ENCODE measurements at places on chromosomes 12 and 14.

DNA sequence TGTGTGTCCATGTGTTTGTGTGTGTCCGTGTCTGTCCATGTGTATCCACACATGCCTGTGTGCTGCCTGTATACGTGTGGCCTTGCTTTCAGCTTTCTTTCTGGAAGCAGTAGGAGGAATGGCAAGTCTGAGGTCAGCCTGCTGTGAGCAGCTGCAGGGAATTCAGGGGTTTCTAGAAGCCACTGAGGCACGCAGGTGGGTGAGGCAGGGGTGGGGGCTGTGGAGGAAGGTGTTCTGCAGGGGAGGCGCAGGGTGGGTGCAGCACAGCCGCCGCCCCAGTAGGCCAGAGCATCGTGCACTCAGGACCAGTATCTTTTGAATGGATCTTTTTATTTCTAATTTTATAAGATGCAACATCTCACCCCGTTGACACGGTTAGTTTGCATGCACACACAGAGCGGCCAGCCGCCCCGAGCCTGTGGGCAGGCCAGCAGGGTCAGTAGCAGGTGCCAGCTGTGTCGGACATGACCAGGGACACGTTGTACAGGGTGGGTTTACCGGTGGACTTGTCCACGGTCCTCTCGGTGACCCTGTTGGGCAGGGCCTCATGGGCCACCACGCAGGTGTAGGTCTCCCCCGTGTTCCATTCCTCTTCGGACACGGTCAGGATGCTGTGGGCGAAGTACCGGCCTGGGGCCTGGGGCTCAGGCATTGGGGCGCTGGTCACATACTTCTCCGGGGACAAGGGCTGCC is 327.7 kb downstream of the TMEM121 start:
- DNase-seq, result no peak

DNA sequence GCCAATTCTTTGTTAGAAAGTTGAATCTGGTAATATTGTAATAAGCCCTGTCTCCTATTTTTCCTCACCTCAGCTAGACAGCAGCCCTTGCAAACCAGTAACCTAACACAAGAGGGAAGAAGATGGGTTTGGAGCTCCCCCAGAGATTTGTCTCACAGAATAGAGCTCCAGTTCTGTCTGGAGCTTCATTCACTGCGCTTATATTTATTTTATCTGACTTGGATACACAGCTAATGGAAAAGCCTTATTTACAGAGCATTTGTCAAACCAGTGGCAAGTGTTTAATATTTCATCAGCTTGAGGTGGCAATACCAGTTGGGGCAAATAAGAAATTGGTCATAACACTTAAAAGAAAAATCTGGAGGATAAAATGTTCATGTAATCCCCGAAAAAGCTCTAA is 1094.0 kb downstream of the FSCB start:
- no peak for DNase-seq

DNA sequence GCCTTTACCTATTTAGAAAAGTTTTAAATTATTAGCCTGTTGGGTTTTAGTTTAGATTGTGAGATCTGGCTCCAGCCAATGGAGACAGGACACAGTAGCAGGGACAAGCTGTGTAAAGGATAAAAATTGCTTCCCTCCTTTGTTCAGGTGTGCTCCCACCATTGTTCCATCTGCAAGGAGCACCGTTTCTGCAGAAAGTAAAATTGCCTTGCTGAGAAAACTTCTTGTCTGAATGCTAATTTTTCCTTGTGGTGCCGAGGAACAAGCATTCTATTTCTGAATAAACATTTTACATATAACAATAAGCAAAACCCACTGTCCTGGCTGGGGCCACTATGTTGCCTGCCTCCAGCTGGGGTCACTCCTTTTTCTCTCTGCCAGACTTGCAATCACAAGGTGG is 72.7 kb upstream of the ZFP36L1 start:
- no peak for DNase-seq

GRCh38 chr12:132632521-132633228 is 14.1 kb downstream of the P2RX2 start:
- DNase-seq, result no peak

DNA sequence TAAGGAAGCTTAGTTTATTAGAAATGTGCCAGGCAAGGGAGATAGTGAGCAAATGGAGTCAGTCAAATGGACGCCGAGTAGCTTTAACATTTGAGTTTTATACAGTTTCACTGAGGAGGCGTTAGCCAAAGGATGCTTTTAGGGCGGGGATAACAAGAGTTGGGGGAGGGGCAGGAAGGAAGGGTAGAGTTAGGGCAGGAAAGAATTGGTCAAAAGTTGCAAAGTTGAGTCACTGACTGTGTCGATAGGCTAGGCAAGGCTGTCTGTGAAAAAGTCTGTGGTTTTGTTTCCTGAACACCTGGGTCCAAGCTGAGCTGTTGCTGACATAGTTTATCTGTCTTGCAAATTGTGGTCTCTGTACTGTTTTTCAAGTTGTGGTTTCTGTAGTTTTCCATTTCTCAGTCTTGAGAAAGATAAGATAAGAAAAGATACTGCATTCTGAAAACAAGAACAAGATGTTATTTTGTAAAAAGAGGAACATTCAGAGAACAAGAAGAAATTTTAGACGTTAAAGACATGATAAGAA is 62.6 kb upstream of the RESF1 start:
- peak; percentile 12 for DNase-seq

- no peak for DNase-seq
Observed at GRCh38 chr14:94474581-94475031, 1.4 kb downstream of the SERPINA9 start.

DNA sequence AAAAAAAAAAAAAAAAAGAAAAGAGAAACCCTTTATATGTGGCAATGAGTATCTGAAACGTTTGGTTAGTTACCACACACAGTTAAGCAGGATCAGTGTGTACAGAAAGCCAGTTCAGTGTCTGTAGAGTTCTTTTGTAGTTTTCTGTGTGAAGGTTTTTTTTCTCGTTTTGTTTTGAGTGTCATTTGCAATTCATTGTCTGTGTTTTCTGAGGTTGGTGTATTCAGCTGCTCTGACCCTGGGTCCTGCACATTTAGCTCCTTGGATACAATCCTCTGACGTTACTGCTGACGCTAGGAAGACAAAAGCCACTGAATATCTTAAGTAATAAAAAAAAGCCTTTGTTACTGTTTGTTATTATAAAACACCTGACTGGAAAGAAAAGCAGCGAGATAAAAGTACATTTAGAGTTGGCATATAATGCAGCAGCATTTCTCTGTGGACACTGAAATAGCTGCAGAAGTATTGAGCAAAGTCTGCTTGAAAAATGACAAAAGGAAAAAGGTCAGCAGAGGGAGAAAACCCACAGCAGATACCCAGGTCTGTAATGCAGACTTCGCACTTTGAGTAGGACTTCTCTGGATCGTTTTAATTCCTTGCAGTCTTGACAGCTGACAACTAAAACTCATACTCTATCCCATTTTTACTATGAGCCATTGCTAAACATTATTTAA is 89.0 kb downstream of the POLR3B start:
- DNase-seq, result no peak

DNA sequence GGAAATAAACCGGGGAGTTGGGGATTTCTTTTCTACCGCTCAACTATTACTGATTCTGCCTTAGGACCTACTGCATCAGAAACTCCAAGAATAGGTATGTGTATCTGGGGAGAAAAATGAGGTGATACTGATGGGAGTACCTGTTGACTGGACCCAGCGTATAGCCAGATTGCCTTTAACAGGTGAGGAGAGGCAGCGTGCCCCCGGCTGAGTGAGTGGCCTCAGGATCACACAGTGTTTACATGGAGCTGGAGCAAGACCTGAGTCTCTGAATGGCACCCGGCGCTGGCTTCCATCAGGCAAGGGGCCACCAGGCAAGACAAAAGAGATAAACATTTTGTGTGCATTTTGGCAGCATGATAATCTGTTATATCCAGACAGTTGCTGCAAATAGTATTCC is 496.2 kb downstream of the EGLN3 start:
- no peak for DNase-seq

DNA sequence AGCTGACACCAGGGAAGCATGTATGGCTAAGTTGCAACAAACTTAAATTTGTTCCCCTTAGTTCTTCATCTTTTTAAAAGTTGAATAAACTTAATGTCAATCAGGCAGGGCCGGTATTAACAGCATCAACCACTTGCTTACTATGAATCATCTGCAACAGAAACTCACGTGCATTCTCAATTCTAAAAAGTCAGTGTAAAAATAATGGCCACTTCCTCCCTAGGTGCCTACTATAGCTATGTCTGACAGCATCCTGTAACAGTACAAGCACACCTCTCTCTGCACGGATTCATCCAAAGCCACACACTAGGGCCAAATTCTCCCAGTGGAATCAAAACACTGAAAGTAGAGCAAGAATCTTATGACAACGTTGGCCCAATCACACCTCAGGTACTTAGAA is 48.6 kb downstream of the PPP1R36 start:
- no peak for DNase-seq

DNA sequence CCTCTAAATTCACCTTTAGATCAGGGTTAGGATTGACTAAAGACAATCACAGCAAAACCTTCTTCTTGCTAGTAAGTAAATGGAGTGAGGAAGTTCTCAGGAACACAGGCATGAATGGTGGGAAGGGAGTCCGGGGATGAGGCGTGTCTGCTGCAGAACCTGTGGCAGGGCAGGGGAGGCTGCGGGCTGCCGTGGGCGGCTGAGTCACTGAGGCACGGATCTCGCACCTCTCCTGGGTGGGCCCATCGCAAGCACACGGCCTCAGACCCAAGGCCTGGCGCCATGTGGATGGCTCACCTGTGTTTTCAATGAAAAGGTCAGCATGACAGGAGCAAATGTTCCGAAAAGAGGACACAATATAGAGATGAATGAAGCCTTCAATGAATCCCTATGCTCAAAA is 85.4 kb downstream of the PIWIL1 start:
- DNase-seq, result no peak

GRCh38 chr14:104271391-104271790 is 133.0 kb downstream of the KIF26A start:
- DNase-seq, result no peak

DNA sequence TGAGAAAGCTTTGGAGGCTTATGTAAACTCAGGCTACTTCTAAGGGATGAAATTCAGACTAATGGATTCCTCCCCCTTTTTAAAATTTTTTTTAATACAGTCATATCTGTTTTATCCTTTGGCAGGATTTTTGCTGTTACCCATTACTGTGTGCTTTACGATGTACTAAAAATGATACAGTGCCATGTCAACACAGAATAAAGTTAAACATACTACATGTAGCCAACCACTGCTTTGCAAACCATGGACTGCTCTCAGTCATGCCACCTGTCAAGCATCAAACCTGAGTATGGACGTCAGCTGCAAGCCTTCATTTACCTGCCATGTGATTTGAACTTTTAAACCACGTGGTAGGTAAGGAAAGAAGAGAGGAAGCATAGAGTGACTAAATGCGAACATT is 325.8 kb downstream of the FUT8 start:
- DNase-seq, result no peak

DNA sequence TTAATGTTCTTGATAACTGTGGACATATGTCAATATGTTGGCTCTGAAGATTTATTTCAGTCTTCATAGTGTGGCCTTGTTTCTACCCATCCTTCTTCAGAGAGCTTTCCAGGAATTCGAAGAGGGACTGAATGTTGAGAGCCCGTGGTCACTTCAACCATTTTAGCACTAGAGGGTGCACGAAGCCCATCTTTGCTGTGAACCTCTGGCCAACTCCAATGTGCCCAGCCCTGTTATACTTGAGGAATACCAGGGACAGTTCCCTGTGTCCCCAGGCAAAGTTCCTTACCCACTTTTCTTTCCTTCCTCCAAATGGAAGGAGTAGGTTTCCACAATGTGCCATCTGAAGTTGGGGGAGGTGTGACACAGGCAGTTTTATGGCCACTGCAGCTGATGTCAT is 603.5 kb downstream of the RPL10L start:
- DNase-seq, result no peak

GRCh38 chr14:32940066-32940651 is 1.5 kb downstream of the NPAS3 start:
- DNase-seq, result no peak

GRCh38 chr12:120663741-120664140 is 23.2 kb upstream of the MLEC start:
- DNase-seq, result no peak

GRCh38 chr12:52835271-52836041 is 1.3 kb upstream of the KRT79 start:
- DNase-seq, result no peak

- no peak for DNase-seq
Observed at GRCh38 chr12:89433634-89434033, 81.3 kb upstream of the DUSP6 start.

DNA sequence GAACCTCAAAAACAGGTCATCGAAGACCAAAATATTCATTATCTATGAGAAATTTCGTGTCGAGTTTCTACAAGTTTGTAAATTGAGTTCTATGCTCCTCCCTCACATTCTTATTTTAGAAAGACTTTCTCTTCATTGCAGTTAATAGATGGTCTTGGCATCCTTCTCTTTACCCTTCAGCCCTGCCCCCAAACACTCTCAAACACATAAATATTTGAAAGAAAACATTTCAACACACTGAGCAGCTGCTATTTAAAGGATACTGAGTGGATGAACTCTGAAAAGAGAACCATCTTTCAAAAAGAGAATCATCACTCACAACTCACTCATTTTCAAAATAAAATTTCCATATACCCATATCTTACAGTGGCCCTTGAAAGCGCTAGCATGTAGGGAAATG is 67.1 kb downstream of the NUAK1 start:
- DNase-seq, result no peak

GRCh38 chr12:51846271-51846691 is 2.2 kb downstream of the FIGNL2 start:
- no peak for DNase-seq

- no peak for DNase-seq
Observed at GRCh38 chr12:52641468-52641867, 10.5 kb downstream of the KRT2 start.

DNA sequence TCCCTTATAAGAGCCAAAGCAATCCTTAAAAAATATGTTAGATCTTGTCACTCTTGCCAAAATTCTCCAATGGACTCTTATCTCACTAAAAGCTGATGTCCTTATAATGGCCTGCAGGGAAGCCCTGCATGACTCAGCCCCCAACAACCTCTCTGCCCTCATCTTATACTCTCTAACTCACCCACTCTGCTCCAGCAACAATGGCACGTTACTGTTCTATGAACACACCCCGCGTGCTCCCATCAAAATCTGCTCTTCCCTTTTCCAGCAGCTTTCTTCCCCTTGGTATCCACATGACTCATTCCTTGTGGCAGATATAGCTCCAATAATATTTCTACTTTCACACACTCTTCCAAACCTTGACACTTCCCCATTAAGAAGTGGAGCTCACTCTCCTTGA is 108.1 kb downstream of the DENND5B start:
- DNase-seq, result no peak

DNA sequence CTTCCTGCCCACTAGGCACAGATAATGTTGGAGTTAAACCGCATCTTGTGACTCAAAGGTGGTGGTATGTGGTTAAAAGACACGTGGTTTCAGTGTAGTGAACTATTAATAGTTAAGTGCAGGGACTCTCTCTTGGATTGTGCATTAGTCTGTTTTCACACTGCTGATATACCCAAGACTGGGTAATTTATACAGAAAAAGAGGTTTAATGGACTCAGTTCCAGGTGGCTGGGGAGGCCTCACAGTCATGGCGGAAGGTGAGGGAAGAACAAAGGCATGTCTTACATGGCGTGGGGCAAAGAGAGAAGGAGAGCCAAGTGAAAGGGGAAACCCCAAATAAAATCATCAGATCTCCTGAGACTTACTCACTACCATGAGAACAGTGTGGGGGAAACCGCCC is 362.3 kb downstream of the GLT1D1 start:
- no peak for DNase-seq
